ENCODE measurements at places on chromosomes 2 and 18.

GRCh38 chr18:23170137-23170536, 34.9 kb downstream of the CABLES1 start:
- no peak for DNase-seq

- no peak for DNase-seq
Observed at GRCh38 chr2:238453842-238454241, 27.1 kb downstream of the ASB1 start.

DNA sequence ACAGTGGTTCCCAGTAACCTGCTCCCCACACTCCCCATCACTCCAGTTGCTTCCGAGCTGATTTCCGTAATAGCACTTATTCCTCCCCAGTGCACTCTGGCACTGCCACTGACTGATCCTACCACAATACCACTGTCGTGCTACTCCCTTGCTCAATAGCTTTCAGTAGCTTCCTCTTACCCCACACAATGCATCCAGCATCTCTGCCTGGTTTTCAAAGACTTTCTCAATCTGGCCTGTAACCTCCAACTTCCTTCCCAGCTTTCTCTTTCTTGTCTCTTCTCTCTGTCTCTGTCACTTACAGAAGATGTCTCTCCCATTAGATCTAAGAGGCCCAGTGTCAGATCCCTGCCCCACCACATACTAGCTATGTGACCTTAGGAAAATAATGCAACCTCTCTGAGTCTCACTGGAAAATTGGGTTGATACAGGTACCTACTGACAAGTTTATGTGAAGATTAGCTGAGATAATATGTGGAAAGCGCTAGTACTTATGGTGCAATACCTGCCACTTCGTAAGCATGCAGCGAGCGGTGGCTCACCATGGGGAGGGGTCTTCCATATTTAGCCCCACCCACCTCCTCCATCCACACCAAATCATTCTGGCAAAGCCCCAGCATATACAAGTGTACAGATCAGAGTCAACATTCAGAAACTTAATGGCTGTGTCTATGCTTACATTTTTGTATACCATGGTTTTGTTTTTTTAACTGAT, 36.7 kb downstream of the SFXN5 start:
- no peak for DNase-seq

DNA sequence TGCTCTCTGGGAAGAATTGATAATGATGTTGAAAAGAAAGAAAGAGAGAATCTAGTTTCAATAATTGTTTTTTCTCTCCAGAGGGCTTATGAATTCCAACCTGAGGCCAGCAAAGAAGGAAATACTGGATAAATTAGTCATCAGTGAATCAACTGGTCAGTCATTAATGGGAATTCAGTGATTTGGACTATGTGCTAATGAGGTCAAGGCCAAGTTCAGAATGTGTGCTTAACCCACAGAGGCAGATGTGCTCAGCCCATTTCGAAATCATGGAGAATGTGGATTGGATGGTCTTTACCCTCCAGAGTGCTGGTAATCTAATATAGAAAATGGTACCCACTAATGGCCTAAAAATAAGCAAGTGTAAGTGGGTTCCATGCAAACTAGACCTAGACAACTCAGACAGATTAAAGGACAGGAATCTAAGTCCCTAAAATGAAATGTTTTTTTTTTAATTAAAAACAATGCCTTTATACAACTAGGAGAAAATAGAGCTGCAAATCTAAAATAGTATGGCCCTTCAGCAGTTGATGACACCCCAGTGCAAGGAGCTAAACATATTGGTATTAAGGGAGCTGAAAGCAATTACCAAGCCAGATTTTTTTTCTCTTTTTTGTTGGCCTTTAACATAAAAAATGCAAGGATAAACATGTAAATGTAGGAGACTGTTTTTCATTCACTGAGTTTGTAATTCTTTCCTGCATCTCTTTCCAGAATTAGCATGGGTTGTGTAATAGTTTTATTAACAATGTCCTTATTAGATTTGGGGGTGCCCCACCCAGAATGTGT, 296.9 kb downstream of the SATB2 start:
- no peak for DNase-seq

- no peak for DNase-seq
Observed at GRCh38 chr2:222427646-222428301, 3.4 kb downstream of the SGPP2 start.

DNA sequence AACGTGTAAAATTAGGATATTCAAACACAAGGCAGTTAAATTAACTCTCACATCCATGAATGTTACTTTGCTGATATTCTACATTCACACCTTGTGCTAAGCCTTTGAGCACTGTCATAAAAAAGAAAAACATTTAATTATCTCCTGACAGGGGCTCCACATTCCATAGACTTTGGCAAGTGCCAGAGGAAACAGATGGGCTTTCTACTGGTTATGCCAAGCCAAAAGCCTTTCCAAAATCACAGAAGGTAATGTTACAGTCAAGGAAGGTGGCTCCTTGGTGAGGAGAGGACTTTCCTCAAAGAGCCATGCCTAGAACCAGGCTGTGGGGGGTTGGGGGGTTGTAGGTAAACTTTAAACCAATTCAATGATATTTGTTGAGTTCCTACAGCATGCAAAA, 12.4 kb downstream of the MYO5B start:
- DNase-seq = no peak

DNA sequence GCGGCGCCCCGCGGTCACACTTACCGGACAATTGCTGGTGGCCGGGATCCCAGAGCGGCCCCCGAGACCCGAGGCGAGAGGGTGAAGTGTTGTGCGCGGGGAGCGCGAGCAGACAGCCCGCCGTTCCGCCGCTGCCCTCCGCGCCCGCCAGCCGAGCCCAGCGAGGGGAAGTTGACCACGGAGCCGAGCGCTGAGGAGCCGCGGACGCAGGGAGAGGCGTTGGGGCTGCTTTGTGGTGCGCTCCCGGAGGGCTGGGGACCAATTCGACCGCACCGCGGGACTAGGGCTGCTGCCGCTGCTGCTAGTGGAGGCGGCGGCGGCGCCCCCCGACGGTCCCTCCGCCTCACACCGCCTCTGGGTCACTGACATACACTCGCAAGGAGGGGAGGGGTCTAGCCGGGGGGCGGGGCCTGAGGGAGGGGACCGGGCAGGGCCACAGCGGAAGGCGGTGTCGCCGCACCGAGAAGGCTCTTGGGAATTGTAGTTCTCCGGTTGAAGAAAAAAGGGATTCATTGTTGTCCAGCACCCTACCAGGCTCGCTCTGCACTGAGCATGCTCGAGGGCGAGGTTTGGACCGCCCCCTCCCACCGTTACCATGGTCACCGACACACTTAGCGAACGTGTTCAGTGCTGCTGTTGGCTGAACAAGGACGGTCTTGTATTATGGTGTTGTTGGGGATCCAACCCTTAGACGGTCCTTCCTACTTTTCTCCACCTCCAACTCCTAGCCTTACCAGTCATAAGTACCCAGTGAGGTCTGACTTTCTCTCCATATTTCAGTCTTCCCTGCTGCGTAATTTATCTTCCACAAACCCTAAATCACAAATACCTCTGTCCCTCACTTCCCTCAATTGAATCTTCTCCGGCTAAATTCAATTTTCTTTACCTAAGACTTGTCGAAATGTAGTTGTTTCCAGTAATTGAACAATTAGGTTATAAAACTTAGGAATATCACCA, at the start of gene PELI1:
Gene PELI1, minus strand, starts transcription at position 364 of the 957 bp plus-strand sequence. CDS start 36,110 bp downstream, outside the sequence.
- DNase-seq = peak; percentile 89

- DNase-seq = no peak
Observed at GRCh38 chr2:189128970-189129369, 50.6 kb downstream of the COL5A2 start.

GRCh38 chr2:236309669-236310029, 45.4 kb upstream of the ASB18 start:
- DNase-seq = no peak

DNA sequence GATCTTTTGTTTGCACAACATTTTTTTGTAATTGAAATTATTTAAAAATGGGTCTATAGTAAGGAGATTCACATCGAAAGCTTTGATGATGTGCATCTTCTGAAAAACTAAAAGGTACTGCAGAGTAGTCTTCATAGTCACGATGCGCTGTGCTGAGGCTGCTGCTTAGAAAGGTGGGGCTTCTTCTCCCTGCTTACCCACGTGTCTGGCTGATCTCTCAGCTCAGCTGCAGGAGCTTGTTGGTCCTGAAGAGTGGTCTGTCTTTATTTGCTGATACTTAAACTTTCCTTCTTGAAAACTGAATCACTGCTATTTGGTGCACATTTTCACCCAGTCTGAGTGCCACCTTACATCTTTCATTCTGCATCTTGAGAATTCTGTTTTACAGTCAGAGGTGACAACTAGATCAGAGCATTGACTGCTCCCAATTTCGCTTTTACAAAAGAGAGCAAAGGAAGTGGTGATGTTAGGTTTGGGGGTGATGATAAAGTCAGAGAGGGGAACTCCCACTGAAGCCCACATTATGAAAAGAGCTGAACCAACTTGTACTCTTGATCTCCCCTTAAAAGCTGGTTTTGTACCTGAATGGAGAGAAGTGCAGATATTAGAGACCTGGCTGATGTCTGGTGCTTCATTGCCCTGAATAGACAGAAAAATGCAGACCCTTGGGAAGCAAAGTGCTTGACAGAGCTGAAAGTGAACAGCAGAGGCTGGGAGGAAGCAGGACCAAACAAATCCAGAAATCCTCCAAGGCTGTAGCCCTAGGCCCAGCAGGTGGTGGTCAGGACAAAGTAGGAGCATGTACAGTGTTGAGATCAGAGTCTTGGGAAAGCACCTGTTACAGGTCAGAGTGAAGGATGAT, 984.5 kb downstream of the TSN start:
- DNase-seq = no peak

DNA sequence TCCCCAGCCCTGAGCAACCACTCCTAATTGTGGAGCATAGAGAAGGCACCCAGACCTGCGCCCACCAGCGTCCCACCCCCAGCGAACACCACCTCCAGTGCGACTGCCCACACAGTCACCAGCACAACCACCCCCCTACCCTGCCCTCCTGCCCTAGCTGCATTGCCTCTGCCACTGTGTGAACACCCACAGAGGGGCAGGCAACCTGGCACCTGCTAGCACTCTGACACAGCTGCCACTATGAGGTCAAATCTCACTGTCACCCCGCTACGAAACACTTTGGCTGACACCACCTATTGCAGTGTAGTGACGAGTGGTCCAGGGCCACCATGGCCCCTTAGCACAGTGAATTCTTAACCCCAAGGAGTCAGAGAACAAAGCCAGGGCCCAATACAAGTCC, 14.1 kb upstream of the EIF2AK3 start:
- DNase-seq = no peak
